CD4-positive, alpha-beta T cell treated with Interferon gamma for 1 hour (primary cell): ENCODE measurements at places on chromosomes 4 and X.
A peak's percentile ranks its signal among the peaks of the same experiment; 100 is the strongest.

DNA sequence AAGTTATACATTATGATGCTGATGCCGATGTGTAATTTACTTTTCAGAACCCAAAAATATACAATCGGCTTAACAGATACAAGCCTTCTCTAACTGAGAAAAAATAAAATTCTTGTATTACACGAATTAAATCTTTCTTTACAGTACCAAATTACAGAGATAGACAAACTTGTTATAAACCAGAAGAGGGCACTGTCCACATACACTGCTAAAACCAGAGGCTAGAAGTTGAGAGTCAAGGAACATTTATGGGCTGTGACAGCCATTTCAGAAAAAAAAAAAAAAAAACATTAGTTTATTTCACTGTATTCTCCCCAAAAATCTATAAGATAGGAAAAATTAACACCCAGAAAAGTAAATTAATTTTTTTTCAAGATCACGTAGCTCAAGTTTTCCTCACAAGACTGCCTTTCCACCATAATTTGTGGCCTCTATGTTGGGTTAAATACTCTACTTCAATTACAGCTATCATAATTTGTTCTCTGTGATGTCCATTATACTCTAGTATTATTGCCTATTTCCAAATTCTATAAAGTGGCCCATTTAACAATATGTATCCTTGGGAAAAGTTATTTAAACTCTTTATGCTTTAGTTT, 12.0 kb downstream of the EREG start:
- DNase-seq, result no peak

GRCh38 chr4:54553001-54553400, 104.8 kb upstream of the KIT start:
- DNase-seq, result no peak

- DNase-seq, result no peak
These were observed 11.5 kb downstream of the HNRNPH2 start for GRCh38 chrX:101419489-101419888.

DNA sequence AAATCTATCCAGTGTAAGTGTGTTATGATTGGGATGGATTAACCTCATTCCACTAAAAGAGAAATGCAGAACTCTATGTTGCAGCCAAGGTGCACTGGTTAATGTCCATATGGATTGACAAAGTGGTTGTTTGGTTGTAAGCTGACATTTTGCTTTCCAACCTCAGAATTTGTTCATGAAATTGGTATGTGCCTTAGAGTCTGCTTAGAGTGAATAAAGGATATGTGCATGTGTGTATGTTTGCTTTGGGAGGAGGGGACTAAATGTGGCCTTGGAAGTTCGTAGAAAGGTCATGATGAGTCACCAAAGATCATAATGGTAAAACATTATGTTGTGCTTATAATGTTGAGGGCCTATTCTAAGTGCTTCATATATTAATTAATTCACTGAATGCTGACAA, 44.1 kb upstream of the MBNL3 start:
- no peak for DNase-seq

GRCh38 chr4:155758481-155759371, at the start of gene GUCY1B1:
GUCY1B1 (plus strand) TSS chr4:155759021; CDS start chr4:155759141, 120 bp downstream.
- peak; percentile 88 for DNase-seq

DNA sequence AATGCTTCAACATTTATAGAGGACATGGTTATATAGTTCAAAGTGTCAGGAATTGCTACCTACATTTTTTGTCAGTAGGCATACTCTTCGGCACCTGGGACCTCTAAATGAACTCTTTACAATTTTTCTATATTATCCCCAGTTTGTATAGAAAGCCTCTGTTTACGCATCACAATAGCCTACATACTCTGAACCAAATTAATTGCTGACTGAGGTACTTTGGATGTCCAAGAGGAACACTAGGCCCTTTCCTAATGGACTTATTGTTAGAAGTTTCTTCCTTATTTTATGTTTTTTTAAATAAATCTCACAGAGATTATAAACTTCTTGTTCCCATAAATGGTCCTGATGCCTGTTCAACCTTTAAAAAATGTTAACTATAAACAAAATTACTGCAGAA, 8.4 kb upstream of the AFF2 start:
- no peak for DNase-seq

DNA sequence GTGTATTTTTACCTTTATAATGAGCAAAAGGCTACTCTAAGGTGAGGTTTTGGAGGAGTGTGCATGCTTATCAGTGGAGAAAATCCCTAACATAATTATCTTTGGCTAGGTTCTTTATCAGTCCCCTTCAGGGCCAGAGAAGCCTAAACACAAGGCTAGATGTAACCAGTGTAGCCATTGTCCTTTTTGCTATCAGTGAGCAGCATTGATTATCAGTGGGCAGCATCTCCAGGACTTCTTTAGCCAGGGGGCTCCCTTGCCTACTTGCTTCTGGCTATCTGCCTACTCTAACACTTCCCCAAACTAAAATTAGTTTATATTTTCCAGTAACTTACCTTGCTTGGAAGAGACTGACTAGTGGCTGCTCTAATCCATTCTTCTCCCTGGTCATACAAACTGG, 595.6 kb downstream of the TRAM1L1 start:
- no peak for DNase-seq

DNA sequence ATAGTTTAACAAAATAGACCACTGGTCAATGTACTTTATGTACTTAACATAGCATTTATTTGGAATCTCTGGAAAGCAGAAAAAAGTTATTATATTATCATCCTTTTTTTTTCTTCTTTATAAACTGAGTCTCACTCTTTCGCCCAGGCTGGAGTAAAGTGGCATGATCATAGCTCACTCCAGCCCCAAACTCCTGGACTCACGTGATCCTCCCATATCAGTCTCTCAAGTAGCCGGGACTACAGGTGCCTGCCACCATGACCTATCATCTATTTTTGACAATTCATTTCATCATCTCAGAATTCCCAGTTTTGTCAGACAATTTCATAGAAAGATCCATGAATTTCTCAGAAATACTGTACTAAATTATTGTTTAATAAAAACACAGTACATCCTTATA, 12.7 kb downstream of the RAB28 start:
- no peak for DNase-seq

- DNase-seq, result no peak
These were observed 129.1 kb upstream of the NAP1L5 start for GRCh38 chr4:88826771-88827170.

GRCh38 chr4:13783800-13784411, 156.4 kb upstream of the BOD1L1 start:
- DNase-seq, result no peak

- no peak for DNase-seq
These were observed 51.4 kb downstream of the CD99L2 start for GRCh38 chrX:150847088-150847487.

GRCh38 chr4:84243685-84244084, 255.4 kb downstream of the NKX6-1 start:
- no peak for DNase-seq

GRCh38 chr4:1169171-1169671, 3.2 kb downstream of the SPON2 start:
- DNase-seq, result no peak

GRCh38 chr4:110034026-110034393, 121.3 kb downstream of the EGF start:
- peak; percentile 18 for DNase-seq

GRCh38 chr4:3336382-3337356, 43.8 kb downstream of the RGS12 start:
- DNase-seq, result no peak

DNA sequence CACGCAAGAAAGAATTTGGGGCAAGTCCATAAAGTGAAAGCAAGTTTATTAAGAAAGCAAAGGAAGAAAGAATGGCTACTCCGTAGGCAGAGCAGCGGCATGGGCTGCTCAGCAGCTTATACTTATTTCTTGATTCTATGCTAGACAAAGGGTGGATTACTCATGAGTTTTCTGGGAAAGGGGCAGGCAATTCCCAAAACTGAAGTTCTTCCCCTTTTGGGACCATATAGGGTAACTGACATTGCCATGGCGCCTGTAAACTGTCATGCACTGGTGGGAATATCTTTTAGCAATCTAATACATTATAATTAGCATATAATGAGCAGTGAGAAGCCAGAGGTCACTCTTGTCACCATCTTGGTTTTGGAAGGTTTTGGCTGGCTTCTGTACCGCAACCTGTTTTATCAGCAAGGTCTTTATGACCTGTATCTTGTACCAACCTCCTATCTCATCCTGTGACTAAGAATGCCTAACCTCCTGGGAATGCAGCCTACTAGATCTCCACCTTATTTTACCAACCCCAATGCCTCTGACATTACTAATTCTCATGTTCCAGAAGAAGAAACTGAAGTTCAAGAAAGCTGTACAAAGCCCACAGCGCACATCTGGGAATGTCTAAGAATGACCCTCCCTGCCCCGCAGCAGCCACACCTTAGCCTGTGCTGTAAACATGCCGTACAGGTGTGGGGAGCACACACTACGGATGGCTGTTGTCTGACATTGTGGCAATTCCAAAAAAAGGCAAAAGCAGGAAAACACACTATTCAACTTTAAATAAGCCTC, 18.6 kb downstream of the RXFP1 start:
- peak; percentile 5 for DNase-seq

DNA sequence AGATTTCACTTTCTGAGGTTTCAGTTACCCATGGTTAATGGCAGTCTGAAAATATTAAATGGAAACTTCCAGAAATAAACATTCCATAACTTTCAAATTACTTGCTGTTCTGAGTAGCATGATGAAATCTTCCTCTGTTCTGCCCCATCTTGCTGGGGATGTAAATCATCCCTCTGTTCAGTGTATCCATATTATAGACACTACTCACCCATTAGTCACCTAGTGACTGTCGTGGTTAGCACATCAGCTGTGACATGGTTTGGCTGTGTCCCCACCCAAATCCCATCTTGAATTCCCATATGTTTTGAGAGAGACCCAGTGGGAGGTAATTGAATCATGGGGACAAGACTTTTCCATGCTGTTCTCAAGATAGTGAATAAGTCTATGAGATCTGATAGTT, 125.5 kb upstream of the GIMD1 start:
- no peak for DNase-seq

DNA sequence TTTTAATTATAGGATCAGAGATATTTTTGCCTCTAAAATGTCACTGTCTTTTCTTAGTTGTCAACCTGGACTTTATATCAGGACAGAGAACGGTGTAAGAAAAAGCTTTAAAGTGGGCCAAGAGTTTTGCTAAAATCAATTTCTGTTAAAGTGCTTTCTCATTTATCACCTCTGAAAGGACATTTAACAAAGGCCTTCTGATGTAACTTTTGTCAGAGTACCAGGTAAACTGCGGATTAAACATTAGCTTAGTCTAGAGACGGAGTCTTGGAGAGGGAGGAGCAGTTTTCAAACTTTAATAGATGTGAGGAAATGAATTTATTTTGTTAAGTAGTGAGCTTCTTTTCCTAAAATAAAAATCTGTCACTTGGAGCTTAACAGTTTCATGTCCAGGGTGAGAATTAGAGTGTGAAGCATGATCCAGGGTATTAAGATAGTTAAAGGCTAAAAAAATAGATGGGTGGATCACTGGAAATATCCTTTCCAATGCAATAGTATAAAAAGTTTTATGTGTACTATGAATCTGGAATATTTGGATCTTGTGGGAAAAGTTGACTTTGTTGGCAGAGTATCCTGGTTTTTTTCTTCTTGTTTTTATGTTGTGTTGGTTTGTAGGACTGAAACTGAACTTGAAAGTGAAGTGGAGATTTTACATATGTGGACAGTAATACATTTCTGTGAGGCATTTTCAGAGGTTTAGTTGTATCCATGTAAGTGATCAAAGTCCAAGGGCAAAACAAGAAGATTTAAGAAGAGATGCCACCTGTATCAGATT, 33.6 kb upstream of the BMPR1B start:
- DNase-seq, result no peak

DNA sequence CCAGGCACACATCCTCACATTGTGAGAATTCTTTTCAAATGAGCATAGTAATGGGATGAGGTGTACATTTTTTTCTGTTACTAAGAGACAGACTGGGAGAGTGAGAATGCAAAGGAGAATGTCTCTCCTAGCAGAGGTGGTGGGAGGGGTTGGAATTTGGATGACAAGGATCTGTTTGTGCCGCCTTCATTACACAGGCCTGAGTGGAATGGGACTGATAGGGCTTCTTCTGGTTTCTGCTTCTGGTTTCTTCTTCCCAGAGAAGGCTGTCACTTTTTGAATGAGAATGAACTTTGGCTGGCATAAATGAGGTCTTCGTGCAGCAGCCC, 55.4 kb downstream of the C4orf51 start:
- DNase-seq, result no peak

- DNase-seq, result no peak
These were observed 229.5 kb downstream of the STK32B start for GRCh38 chr4:5280828-5281227.

- DNase-seq, result no peak
These were observed 108.8 kb upstream of the RPL34 start for GRCh38 chr4:108511618-108512017.

DNA sequence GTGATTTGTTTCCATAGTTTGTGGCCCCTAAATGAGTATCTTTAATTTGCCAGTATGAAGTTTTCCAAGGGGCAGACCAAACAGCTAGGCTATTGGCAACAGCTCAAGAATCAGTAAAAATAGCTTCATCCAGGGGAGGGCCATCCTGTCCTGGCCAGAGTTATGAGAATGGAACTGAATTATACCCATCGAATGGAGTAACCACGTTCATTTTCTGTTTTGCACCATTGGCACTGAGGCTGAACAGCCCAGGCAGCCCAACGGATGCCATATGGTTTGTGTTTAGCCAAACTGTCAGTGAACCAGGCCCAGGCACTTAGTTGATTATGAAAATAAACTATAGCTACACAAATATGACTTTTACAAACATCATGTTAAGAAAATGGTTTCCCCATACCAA, 17.7 kb upstream of the ASB5 start:
- DNase-seq, result no peak

DNA sequence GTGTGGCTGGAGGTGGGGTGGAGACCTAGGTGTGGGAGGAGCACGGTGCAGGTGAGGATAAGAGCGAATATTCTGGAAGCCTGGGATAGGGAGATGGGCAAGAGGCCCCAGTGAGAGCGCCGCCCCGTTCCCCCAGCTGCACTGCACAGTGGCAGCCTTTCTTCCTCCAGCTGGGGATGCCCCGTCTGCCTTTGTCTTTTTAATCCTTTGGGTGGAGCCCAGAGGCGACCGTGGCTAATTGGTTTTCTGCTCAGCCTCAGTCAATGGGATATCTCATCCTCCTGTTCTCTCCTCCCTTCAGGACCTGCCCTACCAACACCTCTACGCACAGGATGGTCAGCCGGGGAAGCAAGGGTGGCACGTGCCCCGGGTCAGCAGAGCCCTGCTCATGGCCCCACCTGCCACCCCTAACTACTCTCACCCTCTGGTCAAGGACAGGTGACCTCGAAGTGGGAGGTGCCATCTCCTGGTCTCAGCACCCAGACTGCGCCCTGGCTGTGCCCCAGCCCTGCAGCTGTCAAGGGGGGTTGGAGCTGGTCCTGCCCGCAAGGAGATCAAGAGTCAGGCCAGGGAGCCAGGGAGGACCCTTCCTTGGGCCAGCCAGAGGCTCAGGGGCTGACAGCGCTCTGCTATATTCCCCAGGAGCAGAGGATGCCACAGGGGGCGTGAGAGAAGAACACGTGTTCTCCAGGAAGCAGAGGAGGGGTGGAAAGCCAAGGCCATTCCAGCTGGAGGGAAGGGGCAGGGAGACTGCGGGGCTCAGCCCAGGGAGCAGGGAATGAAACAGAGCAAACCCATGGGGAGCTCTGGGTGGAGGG, 64.0 kb downstream of the ADRA2C start:
- DNase-seq, result no peak

- DNase-seq, result no peak
These were observed 29.3 kb upstream of the LRAT start for GRCh38 chr4:154714339-154715040.

GRCh38 chr4:129821073-129821472, 725.1 kb downstream of the C4orf33 start:
- no peak for DNase-seq

GRCh38 chr4:93384241-93384640, 444.3 kb upstream of the ATOH1 start:
- no peak for DNase-seq
